ENCODE measurements at places on chromosomes 4 and X.

DNA sequence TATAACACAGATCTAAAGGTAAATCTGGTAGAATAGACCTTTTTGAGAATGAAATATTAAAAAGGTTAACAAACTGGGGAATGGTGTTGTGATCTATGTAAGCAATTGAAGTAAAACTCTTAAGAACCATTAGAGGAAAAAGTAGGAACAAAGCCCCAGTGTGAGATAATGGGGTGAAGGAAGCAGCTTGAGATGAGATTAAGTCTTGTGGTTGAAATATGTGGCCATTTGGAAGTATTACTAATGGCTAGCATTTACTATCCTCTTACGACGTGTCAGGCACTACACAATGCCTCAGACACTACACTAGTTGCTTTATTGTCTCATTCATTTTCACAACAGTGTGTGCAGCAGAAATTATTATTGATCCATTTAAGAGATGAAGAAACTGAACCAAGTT, 25.9 kb upstream of the NDNF start:
- no peak for DNase-seq

- DNase-seq, result no peak
Observed at GRCh38 chr4:124151031-124151430, 561.5 kb downstream of the ANKRD50 start.

- no peak for DNase-seq
Observed at GRCh38 chr4:184280591-184281071, 63.0 kb upstream of the ENPP6 start.

DNA sequence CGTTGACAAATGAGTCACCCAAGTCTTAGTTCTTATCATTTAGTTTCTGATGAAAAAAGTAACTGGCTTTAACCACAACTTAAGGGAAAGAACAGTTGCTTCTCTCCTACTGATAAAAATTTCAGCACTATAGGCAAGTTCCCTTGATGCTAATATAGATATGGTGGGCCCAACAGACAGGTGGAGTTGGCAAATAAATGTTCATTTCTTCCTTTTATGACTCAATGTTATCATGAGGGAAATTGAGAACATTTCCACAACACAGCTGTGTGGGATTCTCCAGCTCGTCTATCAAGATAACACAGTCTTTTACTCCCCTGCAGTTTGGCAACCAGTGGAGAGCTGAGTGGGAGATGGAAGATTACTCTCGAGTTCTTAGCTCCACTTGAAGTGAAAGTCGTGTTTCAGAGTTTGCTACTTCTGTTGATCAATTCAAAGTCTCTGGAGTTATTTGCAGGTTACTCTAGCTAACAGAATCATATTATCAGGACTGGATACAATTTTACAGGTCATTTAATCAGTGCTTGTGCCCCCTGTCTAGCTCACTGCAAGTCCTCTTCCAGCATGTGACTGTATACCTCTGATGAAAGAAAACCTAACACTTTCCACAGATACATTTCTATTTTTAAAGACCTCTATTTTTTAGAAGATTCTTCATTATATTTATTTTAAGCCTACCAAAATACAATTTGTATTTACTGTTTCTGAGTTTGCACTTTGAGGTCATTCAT, 270.6 kb upstream of the GK2 start:
- no peak for DNase-seq
